ENCODE measurements at places on chromosomes 11 and 22. TPM values are rescaled to one million over a fixed set of nuclear protein-coding genes. Genes with fewer than 3 reads are reported as not detected.

The APBB1 gene
- 16.9 TPM for total RNA-seq

The GPR83 gene
- 0.08 TPM for total RNA-seq

The OR2AT4 gene
- not detected for total RNA-seq

The ROM1 gene
- total RNA-seq: 5.0 TPM

The CHRDL2 gene
- total RNA-seq: 4.8 TPM

The C11orf52 gene
- not detected for total RNA-seq

The TPH1 gene
- total RNA-seq: 0.03 TPM

The MFNG gene
- total RNA-seq: 1.4 TPM

The TMEM25 gene
- 0.17 TPM for total RNA-seq

The TPST2 gene
- total RNA-seq: 9.0 TPM

The MYBPC3 gene
- total RNA-seq: 0.07 TPM

The OR51B2 gene
- total RNA-seq: not detected

The BATF2 gene
- 1.0 TPM for total RNA-seq

The CHRM4 gene
- 0.58 TPM for total RNA-seq

The PRDM10 gene
- 1.5 TPM for total RNA-seq

The POU2F3 gene
- total RNA-seq: not detected

The OR52M1 gene
- not detected for total RNA-seq

The CYP2D6 gene
- total RNA-seq: 0.52 TPM

The YPEL4 gene
- total RNA-seq: 0.27 TPM

The MMP8 gene
- not detected for total RNA-seq

The LRRC32 gene
- 0.14 TPM for total RNA-seq

The DAGLA gene
- total RNA-seq: 6.2 TPM

The OR52H1 gene
- total RNA-seq: not detected

The SIPA1 gene
- total RNA-seq: 20.7 TPM

The RPS13 gene
- total RNA-seq: 1,675 TPM

The WBP2NL gene
- total RNA-seq: 0.06 TPM

The HNRNPUL2 gene
- 44.0 TPM for total RNA-seq

The OR10D3 gene
- not detected for total RNA-seq

The PKDREJ gene
- total RNA-seq: not detected

The XKR3 gene
- not detected for total RNA-seq

The BBOX1 gene
- total RNA-seq: 0.39 TPM

The LRRC4C gene
- not detected for total RNA-seq

The MRGPRX3 gene
- total RNA-seq: not detected

The LRP5 gene
- 34.9 TPM for total RNA-seq

The MRGPRX4 gene
- not detected for total RNA-seq

The PPME1 gene
- 57.6 TPM for total RNA-seq

The RBX1 gene
- total RNA-seq: 53.3 TPM

The ILK gene
- 121 TPM for total RNA-seq

Data from A549 treated with CORT108297 at 1 μM for 4 hours (cell line).